Vagina (tissue), 2 donors: ENCODE measurements at places on chromosomes 2 and 18. TPM values are rescaled to one million over a fixed set of nuclear protein-coding genes. Genes with fewer than 3 reads are reported as not detected.

GRCh38 chr2:186697536-186697935 is 3.7 kb downstream of the FAM171B start:
- no peak for DNase-seq

DNA sequence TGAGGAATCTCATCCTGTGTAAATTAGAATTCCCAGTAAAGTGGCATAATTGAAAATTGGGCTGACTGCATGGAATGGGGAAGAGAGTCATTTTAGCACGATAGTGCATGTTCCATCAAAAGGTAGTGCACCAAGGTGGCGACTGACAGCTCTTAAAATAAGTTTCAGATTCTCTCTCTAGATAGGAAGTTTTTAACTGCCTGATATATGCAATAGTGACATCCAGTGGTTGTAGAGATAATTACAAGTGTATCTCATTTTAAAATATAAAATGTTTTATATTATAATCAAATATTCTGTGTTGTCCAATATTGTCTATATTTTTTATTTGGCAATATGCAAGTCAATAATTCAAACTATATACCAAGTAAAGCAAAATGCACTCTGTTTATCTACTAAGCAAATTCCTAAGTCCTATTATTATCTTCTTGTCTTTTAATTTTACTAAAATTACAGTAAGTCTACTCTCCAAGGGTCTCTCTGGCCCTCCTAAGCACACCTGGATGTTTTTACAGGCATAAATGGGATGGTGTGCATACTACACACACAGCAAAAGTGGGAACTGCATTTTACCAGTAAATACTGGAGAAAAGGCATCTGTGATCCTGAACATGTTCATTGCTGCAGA is 397.7 kb upstream of the HNRNPA3 start:
- no peak for DNase-seq

GRCh38 chr18:60649107-60649506 is 276.5 kb upstream of the MC4R start:
- no peak for DNase-seq

DNA sequence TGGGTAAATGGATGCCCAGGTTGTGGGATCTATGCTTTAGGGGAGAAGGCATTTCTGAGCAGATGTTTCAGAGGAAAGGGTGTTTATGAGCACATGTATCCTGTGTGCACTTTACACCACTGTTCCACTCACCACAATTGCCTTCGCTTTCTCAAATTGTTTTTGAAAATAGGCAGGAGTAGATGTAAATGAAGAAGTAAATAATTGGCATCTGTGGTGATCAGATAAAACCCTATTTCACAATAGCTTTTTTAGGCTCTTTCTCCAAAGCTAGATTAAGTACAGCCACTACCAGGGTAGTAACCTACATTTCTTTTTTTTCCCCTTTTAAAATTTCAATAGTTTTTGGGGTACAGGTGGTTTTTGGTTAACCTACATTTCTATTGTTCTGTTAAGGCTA is 40.6 kb downstream of the TMEM178A start:
- no peak for DNase-seq

DNA sequence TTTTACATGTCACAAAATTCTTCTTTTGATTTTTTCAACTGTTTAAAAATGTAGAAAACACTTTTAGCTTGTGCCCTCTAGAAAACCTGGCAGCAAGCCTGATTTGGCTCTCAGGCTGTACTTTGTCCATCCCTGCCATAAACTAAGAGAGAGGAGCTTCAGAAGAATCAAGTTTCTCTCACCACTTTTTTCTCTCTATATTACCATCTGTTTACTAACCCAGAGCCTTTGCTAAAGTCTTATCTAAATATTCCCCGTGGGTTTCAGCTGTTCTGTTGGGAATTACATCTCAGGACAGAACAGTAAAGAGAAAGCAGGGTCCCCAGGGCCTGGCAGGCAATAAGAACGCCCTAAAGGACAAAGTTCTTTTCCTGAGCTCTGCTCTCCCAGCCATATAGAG is 409.1 kb upstream of the CRIM1 start:
- DNase-seq: no peak

- no peak for DNase-seq
Measured at GRCh38 chr2:71008342-71008741, 13.7 kb upstream of the TEX261 start.

- no peak for DNase-seq
Measured at GRCh38 chr2:58620093-58620492, 379.0 kb upstream of the FANCL start.

DNA sequence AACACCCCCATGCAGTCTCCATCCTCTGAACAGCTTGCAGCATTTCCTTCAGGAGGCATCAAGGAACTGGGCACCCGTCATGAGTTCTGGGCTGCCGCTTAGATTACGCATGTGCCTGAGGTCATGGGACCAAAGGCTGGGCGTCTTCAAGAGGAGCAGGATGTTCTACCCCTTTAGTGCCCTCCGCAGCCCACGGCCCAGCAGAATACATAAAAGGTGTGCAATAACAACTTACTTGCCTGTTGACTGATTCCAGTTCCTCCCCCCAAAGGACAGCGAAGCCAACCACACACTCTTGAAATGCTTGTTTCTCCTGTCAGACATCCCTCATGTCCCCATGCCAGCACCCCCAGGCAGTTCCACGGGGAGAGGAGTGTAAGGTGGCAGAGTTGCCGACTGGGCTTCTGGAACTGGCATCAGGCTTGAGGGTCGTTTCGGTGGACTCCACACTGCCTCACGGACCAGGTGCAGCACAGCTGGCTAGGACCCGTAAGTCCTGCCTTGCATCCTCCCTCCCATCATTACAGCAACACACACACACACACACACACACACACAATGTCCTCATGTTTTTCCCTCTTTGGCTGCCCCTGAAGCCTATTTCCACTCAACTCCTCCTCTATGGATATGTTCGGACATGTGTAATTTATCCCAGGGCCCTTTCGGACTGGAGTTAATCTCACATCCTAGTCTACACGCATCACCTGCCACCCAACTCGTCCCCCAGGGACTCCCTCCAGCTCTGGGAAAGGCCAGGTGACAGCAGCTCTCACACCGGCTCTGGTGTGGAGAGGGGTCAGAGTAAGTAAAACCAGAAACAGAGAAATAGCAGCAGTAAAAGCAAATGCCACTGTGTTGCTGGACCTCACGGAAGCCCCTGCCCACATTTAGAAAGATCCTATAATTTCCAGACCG is 200.7 kb downstream of the BCL11A start:
- peak; percentile 85 for DNase-seq

- DNase-seq: no peak
Measured at GRCh38 chr2:197848602-197849001, 44.2 kb downstream of the PLCL1 start.

- DNase-seq: no peak
Measured at GRCh38 chr2:29544031-29544430, 377.4 kb downstream of the ALK start.

DNA sequence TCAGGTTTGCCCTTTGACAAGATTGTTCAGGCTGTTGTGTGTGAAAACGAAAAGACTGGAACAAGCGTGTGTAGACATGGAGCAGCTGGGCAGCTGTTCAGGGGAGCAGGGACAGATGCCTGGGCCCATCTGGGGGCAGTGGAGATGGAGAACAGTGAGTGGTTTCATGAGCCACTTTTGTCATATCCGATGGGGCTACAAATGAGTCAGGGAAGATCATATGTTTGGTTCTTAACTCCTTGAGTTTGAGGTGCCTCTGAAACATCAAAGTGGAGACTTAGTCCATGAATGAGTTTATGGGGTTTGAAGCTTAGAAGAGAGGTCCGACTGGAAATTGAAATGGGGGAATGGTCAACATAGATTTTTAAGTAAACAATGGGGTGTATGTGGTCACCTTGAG is 9.3 kb upstream of the PLB1 start:
- no peak for DNase-seq

DNA sequence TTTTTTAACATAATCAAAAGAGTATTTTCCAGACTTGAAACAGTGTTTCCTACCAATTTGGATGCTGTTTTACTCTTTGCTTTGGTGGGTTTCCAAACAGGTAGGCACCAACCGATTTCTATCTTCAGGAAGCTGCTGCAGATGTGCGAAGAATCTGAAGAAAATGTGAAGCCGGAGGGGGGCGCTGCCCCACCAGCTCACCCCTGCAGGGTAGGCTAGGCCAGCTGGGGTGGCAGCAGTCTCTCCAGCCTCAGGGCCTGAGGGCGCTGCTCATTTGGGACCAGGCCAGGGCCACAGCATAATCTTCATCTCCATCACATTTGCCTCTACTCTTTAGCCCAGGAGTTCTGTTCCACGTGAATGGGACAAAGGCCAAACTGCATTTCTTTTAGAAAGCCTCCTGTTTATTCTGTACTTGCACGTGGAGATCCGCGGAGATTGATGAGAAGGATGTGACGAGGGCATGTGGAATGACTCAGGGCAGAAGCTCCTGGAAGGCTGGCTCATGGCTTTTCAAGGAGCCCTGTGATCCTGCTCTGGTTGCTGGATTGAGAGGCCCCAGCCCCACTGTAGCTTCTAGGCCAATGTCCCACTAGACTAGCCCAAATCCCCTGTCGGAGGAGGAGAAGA is 84.2 kb upstream of the FAM136A start:
- DNase-seq: no peak

- no peak for DNase-seq
Measured at GRCh38 chr2:112031473-112032223, 23.4 kb upstream of the TMEM87B start.

- DNase-seq: no peak
Measured at GRCh38 chr2:110215091-110215490, 2.7 kb upstream of the MTLN start.

- DNase-seq: no peak
Measured at GRCh38 chr2:127448526-127448925, 30.3 kb downstream of the PROC start.

- DNase-seq: no peak
Measured at GRCh38 chr2:38064801-38065501, 11.0 kb downstream of the CYP1B1 start.

GRCh38 chr18:10441472-10441871 is 13.0 kb upstream of the APCDD1 start:
- no peak for DNase-seq

DNA sequence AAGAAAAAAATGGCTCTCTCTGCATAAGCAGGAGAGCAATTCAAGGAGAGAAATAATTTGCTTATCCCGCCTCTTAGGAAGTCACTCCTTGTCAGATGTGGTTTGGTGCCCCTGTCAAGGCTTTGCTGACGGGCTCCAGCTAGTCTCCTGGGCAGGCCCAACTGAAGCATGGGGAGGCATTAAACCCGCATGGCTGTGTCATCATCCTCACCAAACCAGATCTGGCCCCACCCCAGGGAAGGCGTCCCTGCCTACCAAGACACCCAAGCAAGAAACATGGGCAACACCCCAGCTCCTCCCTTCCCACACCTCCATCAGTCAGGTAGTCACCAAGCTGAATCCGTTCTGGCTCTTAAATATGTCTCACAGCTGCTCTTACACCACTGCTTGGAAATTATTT is 108.0 kb downstream of the SGPP2 start:
- no peak for DNase-seq

GRCh38 chr2:47089083-47089464 is 66.0 kb downstream of the STPG4 start:
- DNase-seq: no peak

CRACDL gene
- 6.4 TPM for total RNA-seq

ZDBF2 gene
- total RNA-seq: 13.0 TPM

KCNG2 gene
- total RNA-seq: not detected

ERFE gene
- not detected for total RNA-seq

RIF1 gene
- 31.7 TPM for total RNA-seq

ABCA12 gene
- total RNA-seq: 17.2 TPM

ALK gene
- total RNA-seq: 0.74 TPM

CHRNG gene
- not detected for total RNA-seq

MC4R gene
- not detected for total RNA-seq

CYP27C1 gene
- 3.2 TPM for total RNA-seq

CFAP65 gene
- not detected for total RNA-seq

HTR2B gene
- total RNA-seq: 0.49 TPM

GAD1 gene
- total RNA-seq: not detected
